Left renal pelvis (tissue), 4 donors: ENCODE measurements at places on chromosomes 4 and X. TPM values are rescaled to one million over a fixed set of nuclear protein-coding genes. Genes with fewer than 3 reads are reported as not detected.

The JADE3 gene
- polyA plus RNA-seq = 24.1 TPM

The GASK1B gene
- 28.0 TPM for polyA plus RNA-seq

The TMPRSS11D gene
- polyA plus RNA-seq = not detected

The TAF7L gene
- 0.85 TPM for polyA plus RNA-seq

DNA sequence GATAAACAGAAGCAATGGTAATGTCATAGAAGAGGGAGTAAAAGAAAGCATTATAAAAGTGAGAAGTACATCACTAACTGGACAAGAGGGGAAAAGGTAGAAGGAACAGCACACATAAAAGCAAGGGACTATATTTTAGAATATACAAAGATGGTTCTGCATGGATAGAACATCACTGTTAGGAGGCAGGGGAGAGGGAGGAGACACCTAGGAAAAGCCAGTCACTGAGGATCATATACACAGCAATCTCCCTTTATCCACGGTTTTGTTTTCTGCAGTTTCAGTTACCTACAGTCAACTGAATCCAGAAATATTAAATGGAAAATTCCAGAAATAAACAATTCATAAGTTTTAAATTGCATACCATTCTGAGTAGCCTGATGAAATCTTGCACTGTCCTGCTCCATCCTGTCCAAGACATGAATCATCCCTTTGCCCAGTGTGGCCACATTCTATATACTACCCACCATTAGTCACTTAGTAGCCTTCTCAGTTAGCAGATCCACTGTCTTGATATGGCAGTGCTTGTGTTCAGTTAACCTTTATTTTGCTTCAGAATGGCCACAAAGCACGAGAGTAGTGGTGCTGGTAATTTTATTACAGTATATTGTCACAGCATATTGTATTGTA lies 74.2 kb downstream of the PPA2 start:
- no peak for DNase-seq

GRCh38 chrX:135327299-135327698 lies 18.0 kb downstream of the ETDC start:
- DNase-seq = no peak

GRCh38 chr4:106238820-106239420 lies 77.1 kb downstream of the TBCK start:
- no peak for DNase-seq
